ENCODE measurements at places on chromosomes 1 and 21.
A peak's percentile ranks its signal among the peaks of the same experiment; 100 is the strongest.

DNA sequence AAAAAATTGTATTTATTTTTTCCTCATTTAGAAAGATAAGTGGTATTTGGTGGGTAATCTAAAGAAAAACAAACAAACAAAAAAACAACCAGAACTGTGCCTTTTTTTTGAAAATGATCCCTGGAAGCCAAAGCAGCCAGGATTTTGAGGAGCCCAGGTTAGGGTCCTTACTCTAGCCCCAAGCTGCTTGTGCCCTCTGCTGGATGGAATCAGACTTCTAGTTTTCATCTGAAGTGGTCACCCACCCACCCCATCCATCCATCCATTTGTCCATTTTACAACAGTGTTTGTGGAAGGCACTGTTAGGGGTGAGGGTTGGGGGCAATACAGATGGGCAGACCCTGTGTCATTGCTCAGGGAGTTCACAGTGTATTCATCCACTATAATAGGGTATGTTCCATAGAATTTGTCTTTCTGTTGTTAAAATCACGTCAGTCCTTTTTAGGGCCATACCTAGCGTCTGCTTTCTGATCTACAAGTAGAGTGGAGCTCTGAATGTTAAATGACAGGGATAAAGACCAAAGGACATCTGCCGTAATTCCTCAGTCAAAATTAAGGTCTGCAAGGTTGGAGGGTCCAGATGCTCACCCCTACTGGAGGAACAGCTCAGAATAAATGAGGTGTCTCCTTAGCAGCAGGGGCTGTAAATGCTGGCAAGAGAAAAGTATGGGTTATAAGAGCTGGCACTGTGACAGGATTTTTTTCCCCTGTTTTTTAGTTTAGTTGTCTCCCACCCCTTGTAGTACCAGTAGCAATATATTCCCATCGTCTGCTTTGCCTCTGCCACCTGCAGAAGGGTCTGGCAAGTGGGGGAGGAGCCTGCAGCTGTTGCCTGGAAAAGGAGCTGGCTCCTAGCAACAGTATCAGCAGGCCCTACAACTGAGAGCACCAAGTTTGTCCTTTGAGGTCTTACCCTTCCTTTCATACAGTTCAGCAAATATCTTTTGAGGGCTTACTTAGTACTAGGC lies 3.2 kb downstream of the LRRC42 start:
- peak; percentile 78 for DNase-seq

DNA sequence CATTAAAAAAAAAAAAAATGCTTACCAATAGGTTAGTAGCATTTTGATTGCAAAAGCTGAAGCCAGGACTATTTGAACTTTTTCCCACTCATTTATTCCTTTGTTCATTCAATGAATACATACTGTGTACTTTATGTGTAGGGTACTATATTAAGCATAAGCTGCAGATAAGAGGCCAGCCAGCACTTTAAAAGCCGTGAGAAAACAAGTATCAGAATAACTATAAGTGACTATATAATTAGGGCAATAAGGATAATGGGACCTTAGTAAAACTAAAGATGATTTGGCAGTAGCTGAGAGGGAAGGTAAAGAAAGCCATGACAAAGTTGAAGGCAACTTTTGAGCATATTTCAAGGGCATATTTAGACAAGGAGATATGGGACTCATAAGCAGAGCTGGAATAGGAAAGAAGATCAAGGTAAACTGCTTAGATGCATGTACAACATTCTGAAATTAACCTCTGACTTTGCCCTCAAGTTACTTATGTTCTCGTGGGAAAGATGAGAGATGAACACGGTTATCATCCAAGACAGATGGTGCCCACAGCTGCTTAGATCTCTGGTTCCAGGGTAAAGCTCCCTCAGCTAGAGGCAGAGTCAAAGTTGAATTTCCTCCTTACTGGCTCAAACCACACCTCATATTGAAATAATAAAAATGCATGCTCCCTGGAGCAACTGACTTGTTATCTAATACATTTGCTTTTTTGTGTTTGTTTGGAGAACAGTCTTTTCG lies 44.0 kb upstream of the FMO2 start:
- no peak for DNase-seq

- no peak for DNase-seq
Measured at GRCh38 chr1:170714163-170714562, 50.2 kb downstream of the PRRX1 start.

GRCh38 chr1:80989455-80989854 lies 811.3 kb upstream of the ADGRL2 start:
- DNase-seq: no peak

- no peak for DNase-seq
Measured at GRCh38 chr1:208557046-208557722, 313.0 kb upstream of the PLXNA2 start.

- peak; percentile 48 for DNase-seq
Measured at GRCh38 chr1:94125551-94126514, 4.9 kb upstream of the ABCA4 start.

DNA sequence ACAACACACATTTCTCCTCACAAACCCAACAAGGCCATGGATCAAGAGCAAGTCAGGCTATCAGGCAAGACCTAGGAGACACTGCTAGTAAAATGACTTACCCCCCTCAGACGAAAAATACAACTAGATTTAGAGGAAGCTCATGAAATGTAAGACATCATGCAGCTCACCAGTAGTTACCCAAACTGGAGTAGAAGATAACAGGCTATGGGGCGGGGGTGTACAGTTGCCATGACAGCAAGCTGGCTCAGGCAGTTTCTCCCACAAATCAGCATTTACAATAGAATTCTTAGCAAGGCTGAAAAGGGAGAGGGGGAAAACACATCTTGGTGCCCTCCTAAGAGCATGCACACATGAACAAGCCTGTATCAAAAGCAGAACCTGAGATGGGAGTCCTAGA lies 13.9 kb downstream of the TPM3 start:
- no peak for DNase-seq

All from H7 (cell line).